ENCODE measurements at places on chromosomes 1 and 21.

GRCh38 chr1:182890927-182891610, 51.9 kb downstream of the DHX9 start:
- DNase-seq, result no peak

DNA sequence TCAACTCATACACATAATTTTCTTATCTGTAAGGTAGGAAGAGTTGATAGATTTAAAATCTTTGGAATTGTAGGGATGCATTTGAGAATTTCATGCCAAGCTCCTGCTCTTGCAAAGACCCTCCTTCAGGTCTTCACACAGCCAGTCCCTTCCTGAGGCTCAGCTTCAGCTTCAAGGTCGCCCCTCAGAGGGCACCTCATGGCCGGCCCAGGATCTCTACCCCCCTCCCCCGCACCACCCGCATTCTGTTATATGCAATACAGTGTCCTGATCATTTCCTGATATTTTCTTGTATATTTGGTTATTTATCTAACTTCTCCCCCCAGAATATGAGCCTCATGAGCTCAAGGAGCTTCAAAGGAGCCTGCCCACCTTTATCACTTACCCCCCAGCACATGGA, 47.0 kb upstream of the BACE2 start:
- DNase-seq, result no peak

DNA sequence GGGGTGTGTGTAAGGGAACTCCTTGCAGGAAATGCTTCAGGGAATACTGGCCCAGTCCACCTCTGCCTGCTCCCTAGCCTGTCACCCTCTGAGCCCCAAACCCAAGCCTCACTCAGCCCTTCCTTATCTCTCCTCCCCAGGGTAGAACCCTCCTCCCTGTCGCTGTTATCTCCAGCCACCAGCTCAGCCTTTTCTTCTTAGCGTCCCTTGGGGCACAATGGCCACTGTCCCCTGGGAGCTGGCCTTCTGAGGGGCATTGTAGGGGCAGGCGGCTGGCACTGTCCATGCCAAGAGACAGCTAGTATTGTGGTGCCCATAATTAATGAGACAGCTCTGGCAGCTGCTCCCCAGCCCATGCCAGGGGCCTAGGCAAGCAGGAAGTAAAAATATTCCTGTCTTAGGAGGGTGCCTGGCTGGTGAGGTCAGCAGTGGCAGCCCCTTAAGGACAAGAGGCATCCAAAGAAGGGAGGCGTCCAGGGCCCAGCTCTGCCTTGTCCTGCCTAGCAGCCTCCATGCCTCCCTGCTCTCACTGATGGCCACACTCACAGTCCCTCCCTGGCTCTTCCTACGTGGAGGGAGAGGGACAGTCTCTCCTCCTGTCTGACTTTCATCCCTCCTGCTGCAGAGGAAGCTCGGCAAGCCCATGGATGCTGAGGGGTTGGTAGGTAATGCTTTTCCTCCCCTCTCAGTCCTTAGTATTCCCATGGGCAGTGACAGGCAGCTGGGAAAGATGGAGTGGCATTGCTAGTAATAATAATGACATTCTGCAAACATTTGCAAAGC, 37.5 kb downstream of the KCNQ4 start:
- no peak for DNase-seq

GRCh38 chr1:178189814-178190213, 95.9 kb downstream of the RASAL2 start:
- DNase-seq, result no peak

DNA sequence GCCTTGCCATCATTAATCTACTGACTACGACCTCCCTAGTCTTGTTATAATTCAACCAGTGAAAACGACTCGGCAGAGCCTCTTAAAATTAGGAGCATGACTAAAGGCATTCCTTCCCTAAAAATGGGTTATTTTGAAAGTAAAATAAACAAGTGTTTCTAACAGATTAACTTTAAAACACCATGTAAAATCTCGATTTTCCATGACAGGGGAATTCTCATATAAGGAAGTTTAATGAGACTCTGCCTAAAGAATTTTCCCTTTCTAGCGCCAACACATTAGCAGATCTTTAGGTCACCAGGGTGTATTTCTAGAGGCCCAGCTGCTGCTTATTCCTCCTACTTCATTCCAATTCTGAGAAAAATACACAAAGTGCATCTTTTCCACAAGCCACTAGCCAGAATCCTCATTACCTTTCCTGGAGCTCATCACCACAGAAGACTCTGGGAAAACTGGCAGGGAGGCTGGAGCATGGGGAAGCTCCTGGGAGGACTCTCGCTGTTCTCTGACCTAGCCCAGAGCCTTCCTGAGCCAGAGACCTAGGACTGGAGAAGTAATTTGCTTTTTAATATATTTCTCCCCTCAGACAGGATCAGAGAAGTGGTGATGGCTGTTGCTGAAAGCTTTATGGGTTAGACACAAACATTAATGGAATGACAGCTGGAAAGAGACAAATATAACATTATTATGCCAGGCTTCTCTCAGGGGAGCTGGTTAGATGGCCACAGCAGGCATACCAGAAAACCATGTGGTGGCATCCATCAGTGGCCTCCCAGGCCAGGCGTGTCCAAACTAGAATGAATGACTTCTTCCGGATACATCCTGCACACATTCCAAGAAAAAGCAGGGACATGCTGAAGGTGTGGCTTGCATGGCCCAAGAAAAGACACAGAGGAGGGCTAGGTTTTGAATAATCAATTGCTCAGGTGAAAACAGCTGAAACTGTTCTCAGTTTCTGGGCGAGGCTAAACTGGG, 63.6 kb upstream of the CTTNBP2NL start:
- DNase-seq, result no peak

- no peak for DNase-seq
These were observed 4.1 kb downstream of the AHDC1 start for GRCh38 chr1:27599605-27600497.

- no peak for DNase-seq
These were observed 109.8 kb upstream of the WARS2 start for GRCh38 chr1:119250299-119250698.

DNA sequence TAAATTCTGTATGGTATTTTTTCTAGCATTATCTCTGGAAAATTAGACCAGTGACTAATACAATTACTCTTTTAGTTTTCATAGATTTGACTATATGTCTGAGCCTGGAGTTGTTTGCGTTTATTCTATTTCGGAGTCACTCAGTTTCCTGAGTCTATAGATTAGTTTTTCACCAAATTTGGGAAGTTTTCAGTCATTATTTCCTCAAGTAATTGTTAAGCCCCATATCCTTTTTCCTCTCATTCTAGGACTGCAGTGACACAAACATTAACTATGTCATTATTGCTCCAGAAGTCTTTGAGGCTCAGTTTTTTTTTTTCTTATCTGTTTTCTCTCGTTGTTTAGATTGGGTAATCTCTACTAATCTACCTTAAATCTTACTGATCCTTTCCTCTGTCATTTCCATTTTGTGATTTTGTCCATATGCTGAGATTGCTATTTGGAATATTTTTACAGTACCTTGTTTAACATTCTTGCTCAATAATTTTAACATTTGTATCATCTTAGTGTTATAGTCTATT, 886.2 kb downstream of the LTN1 start:
- DNase-seq, result no peak

DNA sequence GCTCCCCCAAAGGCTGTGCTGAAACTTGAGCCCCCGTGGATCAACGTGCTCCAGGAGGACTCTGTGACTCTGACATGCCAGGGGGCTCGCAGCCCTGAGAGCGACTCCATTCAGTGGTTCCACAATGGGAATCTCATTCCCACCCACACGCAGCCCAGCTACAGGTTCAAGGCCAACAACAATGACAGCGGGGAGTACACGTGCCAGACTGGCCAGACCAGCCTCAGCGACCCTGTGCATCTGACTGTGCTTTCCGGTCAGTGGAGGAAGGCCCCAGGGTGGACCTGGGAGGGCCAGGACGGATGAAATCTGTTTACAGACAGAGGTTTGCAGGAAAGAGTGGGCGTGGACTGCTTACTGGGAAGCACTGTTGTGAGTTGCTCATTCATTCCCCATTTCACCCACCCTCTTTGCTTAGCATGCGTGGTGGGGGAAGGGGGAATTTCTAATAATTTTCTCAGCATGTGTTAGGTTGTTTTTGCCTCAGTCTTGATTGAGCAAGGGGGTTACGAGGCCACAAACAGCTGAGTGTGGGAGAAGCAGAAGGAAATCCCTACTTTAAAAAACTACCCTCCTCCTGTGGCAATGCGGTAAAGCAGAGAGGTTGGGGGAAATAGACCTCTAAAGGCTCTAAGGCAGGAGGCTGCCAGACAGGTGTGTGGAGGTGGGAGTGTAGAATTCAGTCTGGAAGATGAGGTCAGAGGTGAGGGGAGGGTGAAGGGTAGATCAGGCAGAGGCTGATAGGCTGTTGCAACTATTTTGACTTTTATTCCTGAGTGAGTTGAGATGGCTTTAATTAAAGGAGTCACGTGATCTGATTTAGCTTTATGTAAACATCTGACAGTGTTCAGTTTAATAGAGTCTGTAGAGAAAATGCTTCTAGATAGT, 1.3 kb downstream of the FCGR2A start:
- DNase-seq, result no peak

DNA sequence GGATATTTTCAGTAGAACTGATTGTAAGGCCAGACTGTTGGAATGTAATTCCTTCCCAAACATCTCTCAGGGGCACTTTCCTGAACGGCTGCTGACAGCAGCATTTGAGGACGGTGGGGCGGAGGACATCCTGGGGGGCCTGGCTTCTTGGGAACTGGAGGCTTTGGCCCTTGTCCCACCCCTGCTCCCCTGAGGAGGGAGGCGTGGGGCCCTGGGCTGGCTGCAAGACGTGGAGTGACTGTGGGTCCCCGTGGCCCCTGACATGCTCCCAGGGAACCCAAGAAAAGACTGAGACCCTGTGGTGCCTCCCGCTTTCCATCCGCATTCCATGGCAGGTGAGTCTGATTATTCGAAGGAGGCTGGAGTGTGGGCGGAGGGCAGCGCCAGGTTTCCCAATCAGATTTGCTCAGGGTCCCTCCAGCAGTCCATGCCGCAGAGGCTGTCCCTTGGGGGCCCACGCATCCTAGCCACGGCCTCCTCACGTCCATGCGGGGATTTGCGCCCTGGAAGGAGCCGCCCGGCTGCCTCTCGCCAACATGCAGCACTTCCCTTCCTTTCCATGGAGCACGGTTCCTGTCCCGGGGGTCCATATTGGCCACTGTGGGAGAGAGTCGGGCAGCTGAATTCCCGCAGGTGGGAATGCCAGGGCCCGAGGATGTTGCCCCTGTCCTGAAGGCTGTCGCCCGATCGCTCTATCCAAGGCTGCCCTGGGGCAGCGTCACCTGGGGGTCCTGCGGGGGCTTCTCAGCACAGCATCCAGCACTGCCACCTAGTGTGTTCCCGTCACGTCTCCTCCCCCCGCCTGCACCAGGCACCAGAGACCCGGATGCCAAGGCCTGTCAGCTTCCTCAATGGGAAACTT, 69.0 kb downstream of the FAAP20 start:
- no peak for DNase-seq

- DNase-seq, result no peak
These were observed 44.4 kb upstream of the RABGAP1L start for GRCh38 chr1:174114788-174115448.

GRCh38 chr1:230851291-230851691, 17.0 kb downstream of the C1orf198 start:
- DNase-seq, result no peak

GRCh38 chr1:40870135-40870728, 8.1 kb upstream of the CITED4 start:
- no peak for DNase-seq

DNA sequence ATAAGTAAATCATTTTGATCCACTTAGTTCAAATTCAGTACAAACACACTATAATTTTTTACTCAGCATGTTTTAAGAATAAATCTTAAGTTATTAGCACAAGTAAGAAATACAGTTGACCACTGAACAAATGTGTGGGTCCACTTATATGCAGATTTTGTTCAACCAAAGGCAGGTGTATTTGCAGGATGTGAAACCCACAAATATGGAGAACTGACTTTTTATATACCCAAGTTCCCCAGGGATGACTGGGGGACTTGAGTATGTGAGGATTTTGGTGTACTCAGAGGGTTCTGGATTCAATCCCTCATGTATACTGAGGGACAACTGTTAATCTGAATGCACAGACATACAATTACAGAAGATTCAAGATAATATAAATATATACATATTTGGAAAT, 25.7 kb upstream of the ERICH3 start:
- no peak for DNase-seq

DNA sequence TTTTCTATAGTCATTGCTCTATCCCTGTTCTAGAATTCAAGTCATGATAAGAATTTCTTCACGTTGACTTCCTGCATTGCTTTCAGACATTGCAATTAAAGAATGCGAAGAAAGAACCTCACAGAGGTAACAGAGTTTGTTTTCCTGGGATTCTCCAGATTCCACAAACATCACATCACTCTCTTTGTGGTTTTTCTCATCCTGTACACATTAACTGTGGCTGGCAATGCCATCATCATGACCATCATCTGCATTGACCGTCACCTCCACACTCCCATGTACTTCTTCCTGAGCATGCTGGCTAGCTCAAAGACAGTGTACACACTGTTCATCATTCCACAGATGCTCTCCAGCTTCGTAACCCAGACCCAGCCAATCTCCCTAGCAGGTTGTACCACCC, 10.6 kb downstream of the APCS start:
- no peak for DNase-seq

DNA sequence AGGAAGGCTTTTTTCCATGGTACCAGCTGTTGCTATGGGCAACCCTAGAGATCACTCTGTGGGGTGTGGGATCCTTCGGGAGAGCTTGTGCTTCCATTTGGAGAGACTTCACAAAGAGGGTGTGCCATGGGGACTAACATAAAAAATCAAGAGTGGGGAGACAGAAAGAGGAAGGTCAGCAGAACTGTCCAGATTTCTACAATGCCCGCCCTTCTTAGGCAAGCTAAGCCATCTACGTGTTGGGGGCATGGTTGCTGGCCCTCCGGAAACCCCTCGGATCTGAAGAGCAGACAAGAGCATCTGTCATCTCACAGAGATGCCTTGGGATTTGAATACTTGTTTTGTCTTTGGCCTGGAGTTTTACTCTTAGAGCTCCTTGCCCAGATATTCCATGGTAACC, 83.9 kb upstream of the ZNF648 start:
- no peak for DNase-seq

GRCh38 chr1:191618181-191618580, 540.1 kb upstream of the RGS18 start:
- DNase-seq, result no peak

- no peak for DNase-seq
These were observed 370.5 kb downstream of the NUF2 start for GRCh38 chr1:163692266-163692665.

DNA sequence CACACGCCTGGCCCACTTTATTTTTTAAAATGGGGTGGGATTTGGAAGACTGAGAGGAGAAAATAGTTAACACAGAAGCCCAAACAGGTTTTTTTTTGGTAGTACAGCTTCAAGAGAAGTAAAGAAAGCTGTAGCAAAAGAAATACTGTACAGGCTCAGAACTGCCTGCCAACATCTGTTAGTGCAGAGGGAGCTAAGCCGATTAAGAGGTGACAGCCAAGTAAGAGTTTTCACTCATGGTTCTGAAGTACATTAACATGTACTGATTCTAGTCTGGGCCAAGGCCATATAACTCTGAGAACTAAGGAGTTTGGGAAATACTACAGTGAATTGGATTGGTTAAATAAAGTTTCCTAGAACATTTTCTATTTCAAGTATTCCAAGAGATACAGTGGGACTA, 51.6 kb downstream of the EIF2B3 start:
- no peak for DNase-seq

- DNase-seq, result no peak
These were observed 45.9 kb upstream of the CRB1 start for GRCh38 chr1:197222025-197222685.
